Activated T-helper 1 cell treated with anti-CD3 and anti-CD28 coated beads, Interleukin-2, amount 50 U/mL, for 16 hours (primary cell): ENCODE measurements at places on chromosomes 5 and 9.

DNA sequence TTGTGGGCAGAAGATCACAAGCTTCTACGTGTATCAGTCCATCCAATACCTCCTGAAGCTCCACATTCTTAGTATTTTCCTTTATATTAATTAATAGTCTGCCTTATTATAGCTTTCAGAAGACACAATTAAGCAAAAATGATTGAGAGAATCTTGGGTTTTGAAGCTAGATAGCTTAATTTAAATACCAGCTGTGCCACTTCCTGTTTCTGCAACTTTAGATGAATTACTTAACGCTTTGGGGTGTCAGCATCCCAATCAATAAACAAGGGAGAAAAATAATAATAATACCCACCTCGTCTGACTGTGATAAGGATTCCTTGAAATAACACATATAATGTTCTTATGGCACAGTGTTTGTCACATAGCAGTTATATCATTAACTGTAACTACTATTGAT is 44.7 kb upstream of the HTR4 start:
- DNase-seq: no peak

DNA sequence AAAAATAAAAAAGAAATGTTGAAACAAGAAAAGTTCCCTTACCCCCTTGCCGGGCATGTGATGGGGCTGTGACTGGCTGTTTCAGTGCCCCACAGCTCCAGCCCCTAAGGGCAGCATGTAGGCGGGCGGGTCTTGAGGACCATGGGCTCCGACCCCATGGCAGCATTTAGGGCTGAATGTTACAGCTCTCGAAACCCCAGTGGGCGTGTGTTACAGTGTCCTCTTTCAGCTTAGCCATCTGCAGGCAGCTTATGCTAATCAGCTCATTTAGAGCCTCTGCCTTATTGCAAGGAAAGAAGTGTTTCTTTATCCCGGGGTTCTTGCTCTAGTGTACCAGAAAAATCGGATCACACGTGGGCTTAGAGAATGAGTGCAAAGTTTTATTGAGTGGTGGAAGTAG is 497.4 kb upstream of the CYLC2 start:
- DNase-seq: no peak

DNA sequence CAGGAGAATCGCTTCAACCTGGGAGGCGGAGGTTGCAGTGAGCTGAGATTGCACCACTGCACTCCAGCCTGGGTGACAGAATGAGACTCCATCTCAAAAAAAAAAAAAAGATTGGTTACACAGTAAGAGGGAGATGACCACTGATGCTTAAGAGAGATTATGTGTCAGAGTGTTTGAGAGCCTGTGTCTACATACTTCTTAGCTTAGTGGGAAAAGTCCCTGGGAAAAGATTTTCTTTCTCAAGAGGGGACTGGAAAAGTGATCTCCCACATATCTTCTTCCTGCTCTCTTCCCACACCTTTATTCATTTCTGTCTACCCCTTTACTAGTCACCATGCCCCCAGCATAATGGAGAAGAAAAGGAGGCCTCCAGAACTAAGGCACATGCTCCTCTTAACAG is 55.2 kb downstream of the MCTP1 start:
- no peak for DNase-seq

- no peak for DNase-seq
Observed at GRCh38 chr9:71524516-71524915, 243.8 kb downstream of the CEMIP2 start.

GRCh38 chr9:114737118-114737517 is 55.1 kb upstream of the TEX48 start:
- DNase-seq: no peak

- DNase-seq: no peak
Observed at GRCh38 chr5:121834021-121834420, 17.7 kb upstream of the FTMT start.

- DNase-seq: no peak
Observed at GRCh38 chr9:78026947-78027346, 4.7 kb downstream of the GNAQ start.

- DNase-seq: no peak
Observed at GRCh38 chr5:145180371-145180770, 654.8 kb downstream of the PRELID2 start.

DNA sequence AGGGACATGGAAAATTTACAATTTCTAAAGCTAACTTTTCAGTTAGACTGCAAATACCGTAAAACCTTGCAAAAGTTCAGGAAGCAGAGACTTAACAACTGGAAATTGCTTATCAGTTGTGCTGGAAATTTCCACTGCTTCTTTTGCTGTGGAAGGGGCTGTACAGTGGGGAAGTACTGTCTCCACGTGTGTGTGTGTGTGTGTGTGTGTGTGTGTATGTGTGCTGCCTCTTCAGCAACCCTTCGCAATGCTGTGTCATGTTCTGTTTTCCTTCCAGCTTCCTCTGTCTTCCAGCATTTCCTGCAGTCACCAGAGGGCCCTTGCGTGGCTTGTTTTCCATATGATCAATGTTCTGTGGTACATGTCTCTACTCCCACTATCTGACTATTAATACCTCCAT is 87.5 kb upstream of the RANBP3L start:
- no peak for DNase-seq

GRCh38 chr9:15333376-15333881 is 26.4 kb upstream of the TTC39B start:
- no peak for DNase-seq

GRCh38 chr5:112742424-112742823 is 4.7 kb downstream of the APC start:
- DNase-seq: no peak

DNA sequence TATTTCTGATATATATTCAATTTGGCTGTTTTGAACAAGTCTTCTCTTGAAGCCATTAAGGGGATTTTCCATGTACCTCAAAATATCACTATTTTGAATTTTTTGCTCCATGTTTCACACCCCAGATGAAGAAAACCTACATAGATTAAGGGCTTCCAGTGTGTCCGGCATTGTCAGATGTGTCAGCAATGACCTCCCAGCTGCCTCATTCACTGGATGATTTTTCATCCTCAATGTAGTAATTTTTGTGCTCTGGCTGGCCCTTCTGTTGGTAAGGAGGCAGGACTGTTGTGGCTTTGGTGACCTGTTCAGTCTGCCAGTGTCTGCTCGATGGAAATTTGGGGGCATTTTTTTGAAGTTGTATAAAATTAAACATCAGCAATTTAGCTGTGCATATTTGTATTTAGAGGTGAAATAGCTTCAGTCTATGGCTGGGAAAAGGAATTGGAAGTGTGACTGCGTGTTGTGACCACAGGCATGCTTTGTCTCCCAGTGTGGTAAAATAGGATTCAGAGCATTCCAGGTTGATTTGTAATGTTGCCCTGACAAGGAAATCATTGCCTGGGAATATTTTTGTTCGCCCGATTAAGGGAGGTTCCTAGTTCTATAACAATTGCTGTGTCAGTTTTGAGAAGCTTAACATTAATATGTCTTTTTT is 312.4 kb downstream of the ARHGEF28 start:
- no peak for DNase-seq

DNA sequence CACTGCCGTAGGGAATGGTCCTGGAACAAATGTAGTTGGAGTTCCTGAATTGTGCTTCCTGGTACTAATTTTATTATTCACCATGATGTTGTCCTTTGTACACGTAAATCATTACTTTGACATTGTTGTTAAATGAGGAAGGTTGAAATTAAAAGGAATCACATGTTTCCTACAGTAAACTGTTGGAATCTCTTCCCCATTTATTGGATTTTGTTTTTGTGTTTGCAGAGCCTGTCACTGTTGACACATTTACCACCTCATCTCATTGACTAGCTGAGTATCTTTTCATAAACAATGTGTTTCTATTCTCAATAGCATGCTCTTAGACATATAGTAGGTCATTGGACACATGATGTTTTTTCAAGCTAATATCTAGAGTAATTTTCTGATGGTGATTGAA is 1012.5 kb downstream of the NR2F1-AS1 start:
- no peak for DNase-seq

DNA sequence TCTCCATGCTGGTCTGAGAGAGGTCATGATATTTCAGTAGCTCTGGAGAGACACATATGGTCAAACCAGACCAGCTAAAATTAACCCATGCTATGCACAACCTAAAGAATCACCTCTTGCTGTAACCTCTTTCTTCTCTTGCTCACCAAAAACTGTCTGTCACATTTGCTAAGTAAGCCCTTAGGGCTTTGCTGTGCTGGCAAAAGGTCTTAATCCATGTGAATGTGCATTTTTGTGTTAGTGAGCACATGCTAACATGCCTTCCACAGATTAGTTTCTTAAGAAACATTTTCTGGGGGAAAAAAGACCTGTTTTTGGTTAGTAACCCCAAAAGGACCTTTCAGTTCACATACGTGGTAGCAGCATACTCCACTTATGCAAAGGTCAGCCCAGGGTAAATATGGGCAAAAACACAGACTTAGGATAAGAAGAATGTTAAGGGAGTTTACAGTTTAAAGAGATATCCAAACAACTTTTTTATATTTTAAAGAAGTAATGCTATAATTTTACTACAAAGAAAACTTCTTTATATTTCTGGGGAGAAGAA is 124.2 kb upstream of the CCDC152 start:
- no peak for DNase-seq

GRCh38 chr9:89154651-89155336 is 23.8 kb downstream of the SHC3 start:
- no peak for DNase-seq

DNA sequence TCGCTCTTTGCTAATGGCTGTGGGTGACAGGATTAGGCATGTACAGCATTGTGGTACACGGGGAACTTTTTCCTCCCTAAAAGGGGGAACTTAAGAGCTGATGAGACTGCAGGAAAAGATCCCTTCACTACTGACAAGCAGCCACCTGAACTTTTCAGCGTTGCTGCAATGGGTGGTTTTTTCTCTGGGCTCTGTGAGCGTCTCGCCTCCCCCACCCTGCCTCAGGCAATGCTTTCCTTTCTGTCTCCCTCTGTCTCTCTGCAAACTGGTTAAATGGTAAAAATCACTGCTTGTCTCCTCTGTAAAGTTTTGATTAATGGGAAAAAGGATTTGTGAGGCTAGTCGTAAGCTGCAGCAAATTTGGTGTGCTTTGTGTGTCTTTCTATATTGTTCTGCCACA is 20.3 kb downstream of the HSD17B3 start:
- no peak for DNase-seq

- DNase-seq: no peak
Observed at GRCh38 chr5:14557203-14557770, 24.3 kb upstream of the OTULINL start.

- DNase-seq: no peak
Observed at GRCh38 chr9:96660692-96661248, 5.7 kb upstream of the PRXL2C start.
